Chondrocyte (in vitro differentiated cells): ENCODE measurements at places on chromosomes 13 and 19. TPM values are rescaled to one million over a fixed set of nuclear protein-coding genes. Genes with fewer than 3 reads are reported as not detected.

The DMKN gene
- total RNA-seq, result 1.3 to 2.1 TPM in 2 of 3 replicates, not detected in the other

The CBY2 gene
- not detected in 3 replicates for total RNA-seq

The KLF2 gene
- total RNA-seq, result 44.7 to 50.9 TPM (median 49.4 TPM) in 3 replicates

The ZNF99 gene
- total RNA-seq, result not detected in 3 replicates

The ZNF285 gene
- 4.1 to 5.6 TPM (median 4.3 TPM) in 3 replicates for total RNA-seq

The URAD gene
- not detected in 3 replicates for total RNA-seq
